Activated naive CD4-positive, alpha-beta T cell treated with anti-CD3 and anti-CD28 coated beads, Interleukin-2, amount 50 U/mL, for 72 hours (primary cell): ENCODE measurements at places on chromosomes 6 and 20. TPM values are rescaled to one million over a fixed set of nuclear protein-coding genes. Genes with fewer than 3 reads are reported as not detected.

The C6orf118 gene
- total RNA-seq = not detected

The TUBB2B gene
- 0.43 TPM for total RNA-seq

The SAPCD1 gene
- total RNA-seq = 21.3 TPM

The MYBL2 gene
- total RNA-seq = 82.6 TPM

The STXBP5 gene
- total RNA-seq = 5.7 TPM

The PAX1 gene
- total RNA-seq = not detected

The C6orf132 gene
- 0.20 TPM for total RNA-seq

The FNDC11 gene
- not detected for total RNA-seq

The TRIM15 gene
- total RNA-seq = not detected

The GPX5 gene
- not detected for total RNA-seq

The SMLR1 gene
- total RNA-seq = not detected

The RPS10 gene
- total RNA-seq = 2,565 TPM

The C6orf89 gene
- 31.9 TPM for total RNA-seq

The HLA-DOA gene
- 1.8 TPM for total RNA-seq

The KHDC1L gene
- total RNA-seq = not detected

The PDE7B gene
- 0.93 TPM for total RNA-seq

The SIM1 gene
- not detected for total RNA-seq

The WASF1 gene
- 4.3 TPM for total RNA-seq

The RIPPLY2 gene
- total RNA-seq = not detected

The XPO5 gene
- total RNA-seq = 109 TPM

The TCP11 gene
- not detected for total RNA-seq

The NHLRC1 gene
- total RNA-seq = not detected

The PERP gene
- total RNA-seq = 2.2 TPM

The HSPA12B gene
- total RNA-seq = not detected

The SUMO4 gene
- 10.0 TPM for total RNA-seq

The IL17F gene
- total RNA-seq = 6.2 TPM

The C20orf202 gene
- 0.55 TPM for total RNA-seq

The SLC22A16 gene
- not detected for total RNA-seq
